ENCODE measurements at places on chromosomes 7 and 10.
A peak's percentile ranks its signal among the peaks of the same experiment; 100 is the strongest.

DNA sequence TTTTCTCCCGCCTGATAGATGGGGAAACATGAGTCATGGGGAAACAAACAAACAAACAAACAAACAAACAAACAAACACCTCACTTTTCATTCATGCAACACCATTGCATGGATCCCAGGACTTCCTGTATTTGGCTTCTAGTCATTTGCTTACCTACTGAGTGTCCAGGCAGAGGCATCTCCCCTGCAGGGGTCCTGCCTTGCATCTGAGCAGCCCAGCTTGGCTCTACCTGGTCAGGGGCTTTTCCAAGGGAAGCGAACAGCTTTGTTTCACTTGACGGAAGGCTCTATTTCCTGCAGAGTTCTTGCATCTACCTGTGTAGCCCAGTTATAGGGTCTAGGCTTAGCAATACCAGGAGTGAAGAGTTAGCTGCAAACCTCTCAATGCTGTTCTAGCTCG is 374.2 kb downstream of the GATA3 start:
- no peak for DNase-seq

- no peak for DNase-seq
Measured at GRCh38 chr10:102262744-102263370, 17.5 kb downstream of the GBF1 start.

DNA sequence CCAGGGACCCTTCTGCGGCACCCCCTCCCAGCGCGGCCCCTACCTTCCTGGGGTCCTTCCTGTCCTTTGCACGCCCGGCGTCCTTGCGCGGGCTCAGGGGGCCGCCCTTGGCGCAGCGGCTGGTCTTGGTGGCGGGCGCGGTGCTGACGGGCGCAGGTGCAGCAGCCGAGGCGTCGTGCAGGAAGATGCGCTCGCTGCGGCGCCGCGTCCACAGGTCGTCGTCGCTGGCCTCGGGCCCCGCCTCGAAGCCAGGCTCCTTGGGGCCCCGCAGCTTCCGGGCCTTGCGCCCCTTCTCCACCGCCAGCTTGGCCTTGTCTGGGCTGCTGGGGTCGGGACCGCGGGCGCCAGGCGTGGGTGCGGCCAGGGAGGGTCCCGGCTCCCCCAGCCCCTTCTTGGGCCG is 49.8 kb downstream of the SLC29A4 start:
- no peak for DNase-seq

- DNase-seq, result no peak
Measured at GRCh38 chr7:2760098-2760889, 72.3 kb downstream of the AMZ1 start.

GRCh38 chr10:61059636-61060035 is 115.7 kb upstream of the RHOBTB1 start:
- DNase-seq, result no peak

- DNase-seq, result no peak
Measured at GRCh38 chr7:33918438-33919143, 13.3 kb downstream of the BMPER start.

DNA sequence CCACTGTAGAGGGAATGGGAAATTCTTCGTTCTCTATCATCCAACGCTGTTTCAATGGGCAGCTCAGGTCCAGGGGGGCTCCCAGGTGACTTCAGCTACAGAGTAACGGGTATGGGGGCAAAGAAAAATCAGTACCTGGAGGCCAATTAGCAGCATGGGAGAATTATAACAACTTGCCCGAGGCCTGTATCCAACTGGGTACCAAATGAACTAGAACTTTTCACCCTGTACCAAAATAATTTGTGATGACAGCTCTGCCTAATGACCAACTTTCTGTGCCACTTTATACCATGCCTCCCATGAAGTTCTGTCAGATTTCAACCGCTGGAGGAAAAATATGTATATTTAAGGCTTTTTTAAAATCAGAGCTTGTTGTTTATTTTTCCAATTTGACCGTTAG is 467.1 kb downstream of the PARD3 start:
- DNase-seq, result no peak

DNA sequence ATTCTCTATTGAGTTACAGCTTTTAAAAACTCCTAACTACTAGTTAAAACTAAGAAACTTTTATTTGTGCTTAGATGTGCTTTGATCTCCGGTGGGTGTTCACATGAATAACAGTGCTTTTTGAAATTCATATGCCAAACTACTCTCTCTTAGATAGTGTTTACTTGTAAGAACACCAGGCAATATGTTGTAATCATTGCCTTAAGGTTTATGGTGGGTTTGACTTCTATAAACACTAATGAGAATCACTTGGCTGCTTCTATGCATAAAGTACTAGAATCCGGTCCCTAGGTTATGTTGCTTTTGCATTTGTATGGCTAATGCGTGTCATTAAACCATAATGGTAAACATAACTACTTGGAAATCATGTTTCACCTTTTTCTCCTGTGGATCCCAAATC is 203.9 kb upstream of the VSTM2A start:
- no peak for DNase-seq

GRCh38 chr10:14749070-14749809 is 25.5 kb downstream of the FAM107B start:
- no peak for DNase-seq

- DNase-seq, result no peak
Measured at GRCh38 chr7:68031180-68031943, 1034.7 kb downstream of the TYW1 start.

GRCh38 chr7:143988976-143989745 is 11.0 kb upstream of the OR6B1 start:
- no peak for DNase-seq

- DNase-seq, result peak; percentile 33
Measured at GRCh38 chr7:27179503-27180430, 5.3 kb downstream of the HOXA11 start.

DNA sequence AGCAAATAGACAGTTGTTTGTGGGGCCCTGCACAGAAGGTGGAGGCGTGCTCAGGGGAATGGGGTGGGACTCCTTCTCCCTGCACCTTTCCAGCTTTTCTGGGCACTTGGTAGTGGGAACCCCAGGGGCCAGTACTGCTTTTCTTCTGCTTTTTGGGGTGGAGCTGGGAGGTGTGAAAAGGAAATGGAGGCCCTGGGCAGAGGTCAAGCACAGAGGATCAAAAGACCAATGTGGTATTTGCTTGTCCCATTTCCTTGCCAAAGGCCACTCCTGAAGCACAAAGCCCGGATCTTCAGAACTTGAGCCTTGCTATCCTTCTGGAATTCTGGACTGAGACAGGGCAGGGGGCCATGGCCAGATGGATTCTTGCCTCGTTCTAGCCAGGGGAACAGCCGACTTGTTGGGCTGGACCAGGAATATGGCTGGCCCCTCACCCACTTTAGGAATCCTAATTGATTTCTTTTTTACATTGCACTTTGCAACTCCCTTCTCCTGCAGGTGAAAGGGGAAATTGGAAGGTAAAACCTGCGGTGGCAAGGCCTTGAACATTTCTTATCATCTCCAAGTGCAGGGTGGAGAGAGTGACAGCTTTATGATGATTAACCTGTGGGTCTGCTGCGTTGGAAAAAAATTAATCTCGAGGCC is 26.5 kb downstream of the ADRA2A start:
- no peak for DNase-seq

DNA sequence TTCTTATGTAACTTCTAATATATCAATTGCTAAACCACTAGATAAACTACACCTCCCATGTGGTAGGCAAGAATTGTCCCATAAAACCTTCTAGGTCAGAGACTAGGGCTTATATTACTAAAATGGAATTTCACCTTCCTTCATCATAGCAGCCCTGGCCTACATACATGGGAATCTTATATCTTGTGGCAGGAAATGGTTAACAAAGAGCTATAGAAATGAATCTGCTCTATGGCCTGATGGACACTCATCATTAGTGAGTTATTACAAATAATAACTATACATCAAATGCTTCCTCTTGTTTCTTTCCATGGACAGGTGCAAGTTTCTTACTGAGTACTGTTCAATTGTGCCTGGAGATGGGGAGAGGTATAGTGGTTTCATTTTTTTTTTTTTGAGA is 62.3 kb upstream of the PDLIM1 start:
- no peak for DNase-seq

- no peak for DNase-seq
Measured at GRCh38 chr10:75782463-75783248, 351.2 kb downstream of the LRMDA start.

- no peak for DNase-seq
Measured at GRCh38 chr7:134804854-134805253, 25.4 kb downstream of the CALD1 start.

GRCh38 chr7:140349144-140349771 is 49.1 kb downstream of the SLC37A3 start:
- no peak for DNase-seq

DNA sequence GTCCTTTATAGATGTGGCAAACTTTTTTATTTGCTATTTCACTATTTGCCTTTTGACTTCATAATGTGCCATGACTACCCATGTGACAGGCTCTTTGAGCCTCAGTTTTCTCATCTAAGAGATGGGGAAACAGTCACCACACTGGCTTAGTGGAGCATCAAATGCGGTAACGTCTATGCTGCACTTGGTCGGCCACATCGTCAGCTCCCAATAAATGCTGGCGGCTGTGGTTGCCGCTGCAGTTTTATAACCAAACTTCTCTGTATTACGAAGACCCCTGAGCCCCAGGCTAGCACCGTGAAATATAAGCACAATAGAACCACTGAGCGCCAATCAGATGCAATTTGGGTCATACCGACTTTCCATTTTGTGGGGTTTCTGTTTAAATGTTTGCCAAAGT is 56.2 kb downstream of the PARP12 start:
- DNase-seq, result no peak

GRCh38 chr7:43864126-43864525 is 5.2 kb downstream of the MRPS24 start:
- DNase-seq, result no peak

- DNase-seq, result peak; percentile 43
Measured at GRCh38 chr10:133275684-133276092, 980 bp downstream of the ADAM8 start.

GRCh38 chr7:105210721-105211205 is 178.0 kb downstream of the SRPK2 start:
- no peak for DNase-seq

- DNase-seq, result no peak
Measured at GRCh38 chr7:25207887-25208286, 20.4 kb downstream of the NPVF start.

DNA sequence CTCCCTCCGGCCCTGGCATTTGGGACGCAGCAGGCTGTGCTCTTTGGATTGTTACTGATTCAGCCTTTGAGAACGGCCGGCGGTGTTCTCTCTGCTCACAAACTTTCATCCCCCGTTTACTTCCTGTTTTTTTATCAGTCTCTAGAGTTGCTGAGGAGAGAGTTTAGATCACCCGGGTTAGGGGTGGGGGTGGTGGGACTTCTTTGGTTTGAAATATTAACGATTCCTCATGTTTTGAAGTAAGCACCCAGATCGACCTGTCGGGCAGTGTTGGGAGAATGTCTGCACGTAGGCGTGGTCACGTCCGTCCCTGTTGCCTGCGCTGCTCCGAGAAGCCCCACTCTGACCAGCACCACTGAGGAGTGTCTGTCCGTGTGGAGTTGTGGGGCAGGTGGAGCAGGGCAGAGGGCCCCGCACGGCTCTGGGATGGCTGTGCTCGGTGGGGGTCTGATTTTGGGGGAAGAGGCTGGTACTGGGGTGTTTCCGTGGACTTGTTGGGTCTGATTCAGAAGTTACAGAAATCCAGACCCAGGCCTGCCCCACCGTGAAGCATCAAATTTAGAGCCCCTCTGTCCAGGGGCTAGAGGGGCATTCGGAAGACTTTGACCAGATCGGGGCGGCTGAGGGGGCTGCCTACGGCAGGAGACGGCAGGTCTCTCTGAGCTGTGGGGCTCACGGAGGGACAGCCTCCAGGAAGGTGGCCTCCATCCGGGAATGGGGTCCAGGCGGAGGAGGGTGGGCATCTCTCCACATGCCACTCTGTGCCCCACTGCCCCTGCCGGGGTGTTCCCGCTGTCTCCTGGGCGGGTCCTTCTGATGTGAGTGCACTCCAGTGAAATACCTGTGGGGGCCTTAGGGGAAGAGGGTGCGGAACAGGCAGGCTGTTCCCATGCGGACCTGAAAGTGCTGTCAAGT is 7.4 kb downstream of the INPP5A start:
- no peak for DNase-seq

- DNase-seq, result no peak
Measured at GRCh38 chr7:84336303-84336702, 141.7 kb upstream of the SEMA3A start.

- DNase-seq, result peak; percentile 83
Measured at GRCh38 chr7:44914992-44915607, 29.8 kb upstream of the PURB start.

DNA sequence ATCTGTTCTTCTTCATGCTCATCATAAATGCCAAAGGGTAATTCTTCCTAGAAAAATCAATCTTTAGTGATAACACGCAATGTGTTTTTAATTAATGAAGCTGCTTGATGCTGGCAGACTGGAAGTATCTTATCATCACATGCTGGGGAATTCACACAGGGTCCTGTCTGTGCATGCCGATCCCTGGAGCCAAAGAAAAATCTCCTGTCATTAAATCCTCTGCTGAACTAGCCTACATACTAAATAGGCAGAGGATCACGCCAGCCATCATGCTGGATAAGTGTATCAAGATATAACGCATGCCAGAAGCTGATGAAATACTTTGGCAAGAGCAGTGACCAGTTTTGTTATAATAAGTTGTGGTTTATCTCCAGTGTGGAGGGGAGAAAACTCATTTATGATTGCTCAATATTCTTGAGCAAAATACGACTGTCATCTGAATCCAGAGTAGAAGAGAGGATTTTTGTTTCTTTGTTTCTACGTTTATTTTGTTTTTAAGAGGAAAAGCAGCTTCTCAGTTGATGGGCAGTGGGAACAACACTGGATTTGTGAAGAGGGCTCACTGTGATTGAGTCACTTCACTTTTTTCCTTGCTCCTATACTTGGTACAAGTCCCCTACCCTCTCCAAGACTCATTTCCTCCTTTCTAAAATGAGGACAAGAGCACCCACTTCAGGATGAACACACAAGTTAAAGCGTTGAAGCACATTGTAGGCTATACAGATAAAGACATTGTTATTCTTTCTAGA is 649.1 kb downstream of the TNS3 start:
- DNase-seq, result no peak

DNA sequence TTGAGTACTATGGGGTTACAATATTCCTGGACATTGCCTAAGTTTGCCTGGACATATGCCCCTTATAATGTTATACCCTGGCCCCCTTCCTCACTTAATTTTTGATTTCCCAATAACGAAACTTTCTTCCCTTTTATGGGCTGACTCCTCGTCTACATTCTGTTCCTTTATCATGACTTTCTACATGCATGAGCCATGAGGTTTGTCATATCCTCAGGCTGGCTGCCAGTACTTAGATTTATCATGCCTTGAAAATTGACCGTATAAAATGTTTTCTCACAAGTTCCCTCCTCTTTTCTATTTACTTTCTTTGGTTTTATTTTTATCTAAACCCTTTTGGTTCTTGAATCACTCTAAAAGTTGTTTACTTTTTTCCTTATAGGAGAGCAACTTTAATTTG is 4.7 kb downstream of the DNAH11 start:
- DNase-seq, result no peak

- DNase-seq, result peak; percentile 11
Measured at GRCh38 chr10:101453791-101454718, 100.1 kb downstream of the BTRC start.

DNA sequence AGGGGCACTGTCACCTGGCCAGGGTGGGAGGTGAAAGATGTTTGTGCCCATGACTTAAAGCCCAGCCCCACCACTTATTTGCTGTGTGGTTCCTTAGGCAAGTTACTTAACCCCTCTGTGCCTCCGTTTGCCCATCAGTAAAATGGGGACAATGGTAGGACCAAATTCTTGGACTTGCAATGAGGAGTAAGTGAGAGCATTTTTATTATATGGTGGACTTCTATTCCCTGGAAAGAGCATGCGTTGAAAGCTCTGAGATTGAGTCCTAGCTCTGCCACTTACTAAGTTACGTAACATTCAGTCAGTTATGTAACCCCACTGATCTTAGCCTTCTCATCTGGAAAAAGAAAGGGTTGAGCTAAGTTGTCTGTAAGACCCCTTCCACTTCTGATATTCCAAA is 18.8 kb downstream of the VSIR start:
- DNase-seq, result no peak

Measured in T-helper 2 cell treated with Interferon-gamma antibody and Interleukin-4, amounts not matched to agents 5 μg/mL and 100 μg/mL, for 36 hours (primary cell).